NCI-H2029 treated with DMSO at 0.1 percent for 48 hours (cell line): ENCODE measurements at places on chromosomes 2 and 18.

DNA sequence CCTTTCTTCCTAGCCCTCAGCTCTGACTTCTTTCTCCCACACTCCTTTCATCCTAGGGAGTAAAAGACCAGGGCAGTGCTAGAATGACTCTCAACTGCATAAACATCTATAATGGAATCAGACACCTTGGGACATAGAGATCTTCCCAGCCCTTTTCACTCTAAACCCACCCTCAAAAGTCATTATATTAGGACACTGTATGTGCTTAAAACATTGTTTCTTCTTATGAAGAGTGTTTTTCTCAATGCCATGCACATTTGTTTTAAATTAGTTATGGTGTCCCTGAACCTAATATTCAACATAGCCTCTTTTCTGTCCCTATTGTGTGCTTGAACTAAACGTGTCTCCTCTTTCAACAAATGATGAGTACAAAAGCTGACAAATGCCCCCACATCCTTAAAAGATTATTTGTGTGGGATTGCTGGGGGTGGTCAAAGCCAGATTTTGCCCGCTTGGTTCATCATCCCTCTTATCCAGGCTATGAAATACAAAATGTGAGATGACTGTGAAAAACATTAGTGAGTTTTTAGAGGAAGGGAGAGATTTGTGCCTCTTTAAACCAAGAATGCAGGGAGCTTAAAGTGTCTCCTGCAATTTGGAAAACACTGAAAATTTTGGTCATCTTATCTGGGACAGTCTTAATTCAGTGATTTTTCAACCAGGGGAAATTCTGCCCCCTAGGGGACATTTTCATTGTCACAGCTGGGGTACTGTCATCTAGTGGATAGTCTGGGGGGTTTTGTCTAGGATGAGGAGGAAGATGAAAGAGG, 29.0 kb downstream of the SERPINB5 start:
- no peak for DNase-seq

DNA sequence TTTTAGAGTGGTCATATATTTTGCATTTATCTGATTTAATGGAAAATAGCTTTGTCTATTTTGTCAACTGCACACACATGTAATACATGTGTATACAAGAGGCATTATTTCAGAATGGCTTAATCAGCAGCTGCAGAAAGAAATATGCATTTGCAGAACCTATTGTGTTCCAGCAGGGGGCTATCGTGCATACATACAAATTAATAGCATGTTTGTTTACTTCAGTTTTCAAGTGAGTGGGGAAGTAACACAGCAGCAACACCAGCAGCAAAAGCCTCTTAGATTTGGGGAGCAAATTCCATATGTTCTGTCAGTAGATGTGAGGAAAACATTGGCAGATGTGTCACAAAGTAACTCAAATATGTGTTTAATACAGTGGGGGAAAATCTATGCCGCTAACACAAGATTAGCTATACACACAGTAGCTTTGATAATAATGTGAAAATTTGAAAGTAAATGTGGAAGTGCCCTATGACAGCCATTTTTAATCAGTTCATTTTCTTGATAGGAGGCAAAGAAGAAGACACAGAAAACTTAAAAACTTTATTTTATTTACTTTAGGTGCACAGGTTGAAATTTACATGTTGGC, 218.1 kb downstream of the WDR7 start:
- DNase-seq = peak; percentile 16

GRCh38 chr18:49023938-49024803, 73.4 kb upstream of the SMAD7 start:
- DNase-seq = no peak

DNA sequence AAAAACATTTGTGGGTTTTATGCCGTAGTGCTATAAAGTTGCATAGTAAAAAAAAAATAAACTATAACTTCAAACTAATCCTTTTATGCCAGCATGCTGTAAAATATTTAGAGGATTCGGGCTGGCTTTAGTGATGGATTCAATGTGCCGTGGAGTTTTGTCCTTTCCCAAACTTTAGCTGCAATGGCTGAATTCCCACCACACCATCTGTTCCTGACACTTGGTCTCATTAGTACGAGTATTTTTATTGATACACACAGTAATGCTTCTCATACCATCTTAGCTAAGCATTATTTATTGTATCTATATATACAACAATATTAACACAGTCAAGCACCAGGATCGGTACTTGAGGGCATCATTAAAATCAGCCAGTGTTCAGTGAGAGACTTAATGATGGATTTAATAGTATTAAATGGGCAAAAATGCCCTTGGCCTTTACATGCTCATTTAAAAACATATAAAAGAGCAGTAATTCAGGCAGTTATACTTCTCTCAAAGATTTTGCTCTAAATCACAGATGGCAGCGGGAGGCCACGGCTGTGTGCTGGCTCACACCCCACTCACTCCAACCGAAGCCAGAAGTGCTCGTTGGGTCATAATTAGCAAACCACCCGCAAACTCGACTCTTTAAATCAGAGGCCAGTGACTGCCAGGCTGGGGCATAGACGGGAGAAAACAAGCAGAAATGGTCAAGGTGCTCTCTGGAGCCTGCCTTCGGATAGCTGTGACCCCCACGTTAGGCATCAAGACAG, 297.0 kb upstream of the REV1 start:
- no peak for DNase-seq

GRCh38 chr18:22180722-22181121, 11.3 kb downstream of the GATA6 start:
- no peak for DNase-seq

DNA sequence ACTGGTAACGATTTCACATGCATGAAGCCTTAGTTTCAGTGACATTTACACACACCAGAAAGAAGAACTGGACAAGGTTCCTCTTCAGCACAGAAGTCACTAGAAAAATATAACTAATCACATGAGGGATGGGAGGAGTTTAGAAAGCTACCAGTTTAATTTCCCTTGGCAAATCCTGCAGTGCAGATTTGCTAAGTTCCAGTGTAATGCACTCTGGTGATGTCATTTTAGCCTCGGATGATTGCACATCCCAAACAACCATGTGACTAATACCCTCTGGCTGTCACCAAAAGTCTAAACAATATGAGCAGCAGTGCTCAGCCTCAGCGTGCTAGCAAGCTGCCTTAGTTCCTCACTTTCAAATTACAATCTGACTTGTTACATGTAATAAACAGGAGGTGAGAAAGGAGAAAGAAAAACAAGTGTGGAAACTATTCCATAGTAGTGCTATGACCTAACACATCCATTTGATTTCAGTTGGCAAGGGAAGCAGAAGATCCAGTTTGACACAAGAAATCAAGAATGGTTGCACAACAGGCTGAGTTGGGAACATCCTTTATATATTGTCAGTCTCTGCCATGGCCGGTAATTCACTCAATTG, 35.3 kb upstream of the PPP1CB start:
- peak; percentile 86 for DNase-seq

GRCh38 chr2:15042801-15043217, 410.3 kb downstream of the LRATD1 start:
- DNase-seq = no peak

DNA sequence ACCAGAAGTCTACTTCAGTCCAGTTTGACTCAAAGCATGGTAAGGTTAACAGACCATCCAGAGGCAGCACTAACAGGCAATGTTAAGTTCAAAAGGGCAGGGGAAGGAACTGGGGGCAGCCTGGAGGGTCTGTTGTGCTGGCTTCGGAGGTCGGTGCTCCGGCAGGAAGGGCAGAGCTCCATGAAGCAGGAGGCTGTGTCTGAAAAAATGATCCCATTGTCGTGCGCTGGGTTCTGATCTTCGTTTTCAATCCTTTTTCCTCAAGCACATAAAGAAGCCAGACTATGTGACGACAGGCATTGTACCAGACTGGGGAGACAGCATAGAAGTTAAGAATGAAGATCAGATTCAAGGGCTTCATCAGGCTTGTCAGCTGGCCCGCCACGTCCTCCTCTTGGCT, 21.9 kb upstream of the DLX1 start:
- DNase-seq = no peak

GRCh38 chr2:11766016-11766415, 19.6 kb downstream of the LPIN1 start:
- DNase-seq = no peak

- DNase-seq = no peak
Observed at GRCh38 chr18:12030670-12031069, 49.4 kb downstream of the IMPA2 start.

GRCh38 chr2:239644011-239644410, 243.2 kb upstream of the HDAC4 start:
- no peak for DNase-seq

- no peak for DNase-seq
Observed at GRCh38 chr2:134217351-134217750, 36.5 kb upstream of the MGAT5 start.

GRCh38 chr2:37894601-37895000, 30.5 kb upstream of the RMDN2 start:
- DNase-seq = no peak

DNA sequence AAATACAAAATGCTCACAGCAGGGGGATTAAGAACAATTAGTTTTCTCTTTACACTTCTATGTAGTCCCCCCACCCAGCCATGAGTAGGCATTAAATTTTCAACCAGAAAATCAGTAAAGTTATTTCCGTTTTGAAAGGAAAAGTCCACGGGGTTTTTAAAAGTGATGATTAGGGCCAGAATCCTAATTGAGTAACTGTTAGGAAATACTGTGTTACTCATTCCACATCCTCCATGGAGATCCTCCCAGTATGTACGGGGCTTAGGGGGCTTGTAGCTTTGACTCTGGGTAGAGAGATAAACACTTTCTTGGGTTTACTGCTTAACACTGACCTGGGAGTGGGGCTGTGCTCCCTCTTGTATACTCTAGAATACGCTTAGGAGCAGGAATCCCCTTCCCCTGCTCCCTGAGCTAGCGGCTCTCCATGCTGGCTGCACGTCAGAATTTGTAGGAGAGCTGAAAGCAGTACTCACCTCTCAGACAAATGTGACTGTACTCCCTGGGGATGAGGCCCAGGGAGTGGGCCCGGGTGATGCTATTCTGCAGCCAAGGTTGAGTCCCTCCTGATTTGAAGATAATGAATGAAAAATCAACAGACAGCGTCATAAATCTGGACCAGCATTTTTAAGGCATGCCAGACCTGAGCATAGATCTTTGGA, 100.5 kb downstream of the SLC4A3 start:
- no peak for DNase-seq

GRCh38 chr2:41722668-41723369, 325.0 kb upstream of the PKDCC start:
- DNase-seq = peak; percentile 8

- DNase-seq = no peak
Observed at GRCh38 chr2:43513216-43513615, 82.6 kb downstream of the THADA start.

- no peak for DNase-seq
Observed at GRCh38 chr2:197131558-197131855, 179.1 kb downstream of the ANKRD44 start.

GRCh38 chr2:231769170-231770136, 11.6 kb downstream of the PDE6D start:
- no peak for DNase-seq

DNA sequence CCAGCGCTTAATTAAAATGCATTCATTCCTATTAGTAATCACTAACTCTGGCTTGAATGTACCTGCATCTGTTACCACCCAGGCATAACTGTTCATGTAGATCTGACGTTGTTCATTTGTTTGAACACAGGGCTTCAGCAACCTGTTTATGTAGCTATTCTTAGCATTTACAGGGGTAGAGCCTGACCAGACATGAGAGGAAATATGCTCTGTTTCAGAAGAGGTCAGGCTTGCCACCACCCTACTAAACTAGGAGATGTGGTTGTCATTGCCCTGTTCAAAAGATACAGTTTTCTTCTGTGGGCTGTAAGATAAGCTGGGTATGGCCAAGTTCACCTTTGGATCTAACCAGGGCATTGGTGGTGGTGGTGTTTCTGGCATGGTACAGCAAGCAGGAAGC, 8.8 kb downstream of the MGAT5 start:
- DNase-seq = no peak

DNA sequence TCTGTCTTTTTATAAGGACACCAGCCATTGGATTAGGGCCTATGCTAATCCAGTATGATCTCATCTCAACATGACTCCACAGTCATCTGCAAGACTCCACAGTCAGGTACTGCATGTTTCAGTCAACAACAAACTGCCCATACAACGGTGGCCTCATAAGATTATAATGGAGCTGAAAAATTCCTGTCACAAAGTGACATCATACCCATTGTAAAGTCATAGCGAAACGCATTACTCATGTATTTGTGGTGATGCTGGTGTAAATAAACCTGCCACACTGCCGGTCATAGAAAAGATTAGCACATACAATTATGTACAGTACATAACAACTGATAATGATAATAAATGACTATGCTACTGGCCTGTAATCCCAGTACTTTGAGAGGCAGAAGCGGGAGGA, 102.2 kb downstream of the TEX51 start:
- DNase-seq = no peak

DNA sequence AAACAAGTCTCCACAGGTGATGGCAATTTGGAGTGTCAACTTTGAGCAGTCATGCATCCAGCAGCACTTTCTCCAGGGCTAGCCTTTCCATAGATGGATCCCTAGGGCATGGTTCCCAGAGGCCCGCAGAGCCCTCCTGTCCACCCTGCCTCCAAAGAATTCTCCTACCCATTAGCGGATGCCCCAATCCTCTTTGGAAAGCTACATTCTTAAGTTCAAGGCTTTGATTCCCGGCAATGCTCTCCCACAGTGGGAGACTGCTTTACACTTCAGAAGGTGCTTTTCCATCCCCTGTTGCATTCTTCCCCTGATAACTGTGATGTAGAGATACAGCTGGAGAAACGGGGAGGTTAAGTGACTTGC, 61.3 kb downstream of the ACAA2 start:
- DNase-seq = no peak

- no peak for DNase-seq
Observed at GRCh38 chr2:108629417-108629816, 89.9 kb upstream of the RANBP2 start.

- no peak for DNase-seq
Observed at GRCh38 chr18:11951390-11951851, 29.9 kb upstream of the IMPA2 start.

DNA sequence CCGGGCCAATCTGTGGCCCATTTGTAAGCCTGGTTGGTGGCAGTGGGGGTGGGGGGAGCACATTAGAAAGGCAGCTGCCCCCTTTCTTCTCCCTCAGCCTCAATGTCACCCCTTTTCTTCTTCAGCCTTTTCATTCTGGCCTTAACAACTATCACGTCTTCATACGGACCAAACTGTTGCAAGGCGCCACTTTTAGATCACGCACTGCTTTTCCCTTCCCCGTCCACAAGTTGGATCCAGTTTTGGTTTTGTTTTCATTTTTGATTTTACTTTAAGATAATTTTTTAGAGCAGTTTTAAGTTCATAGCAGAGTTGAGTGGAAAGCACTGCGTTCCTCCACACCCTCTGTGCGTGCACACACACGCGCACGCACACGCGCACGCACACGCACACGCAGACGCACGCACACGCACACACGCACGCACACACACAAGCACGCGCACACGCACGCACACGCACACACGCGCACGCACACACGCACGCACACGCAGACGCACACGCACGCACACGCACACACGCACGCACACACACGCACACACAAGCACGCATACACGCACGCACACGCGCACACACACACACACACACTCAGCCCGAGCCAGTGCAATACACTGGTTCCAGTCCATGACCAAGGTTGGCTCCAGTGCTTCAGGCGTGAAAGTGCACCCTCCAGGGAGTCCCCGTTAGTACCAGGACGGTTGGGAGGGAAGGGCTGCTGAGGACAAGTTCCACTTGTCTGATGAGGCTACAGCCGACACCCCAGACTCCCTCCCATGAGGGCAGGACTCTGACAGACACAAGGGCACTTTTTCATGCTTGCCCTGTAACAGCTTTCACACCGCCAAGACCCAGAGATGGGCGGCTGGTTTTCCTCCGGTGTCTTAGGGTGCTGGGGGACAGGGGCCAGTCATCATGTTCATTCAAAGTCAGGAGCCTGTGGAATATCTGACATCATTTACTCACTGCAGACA, 22.4 kb downstream of the FBLN7 start:
- DNase-seq = no peak

- DNase-seq = no peak
Observed at GRCh38 chr2:207937253-207937652, 88.1 kb downstream of the PLEKHM3 start.
